Nasal cavity respiratory epithelium epithelial cell of viscerocranial mucosa (primary cell): ENCODE measurements at places on chromosomes 7 and 10. TPM values are rescaled to one million over a fixed set of nuclear protein-coding genes. Genes with fewer than 3 reads are reported as not detected.

GPR158 gene
- not detected in 2 replicates for total RNA-seq

APBB1IP gene
- total RNA-seq = not detected in 2 replicates

PPP1R9A gene
- total RNA-seq = 0.34 and 2.1 TPM in 2 replicates

CLCN1 gene
- total RNA-seq = 0.64 TPM in 1 of 2 replicates, not detected in the other
